Right forelimb (tissue), 1 donor: ENCODE measurements at places on chromosomes 5 and 9.

- DNase-seq, result no peak
Observed at GRCh38 chr5:39759701-39760100, 334.9 kb upstream of the DAB2 start.

DNA sequence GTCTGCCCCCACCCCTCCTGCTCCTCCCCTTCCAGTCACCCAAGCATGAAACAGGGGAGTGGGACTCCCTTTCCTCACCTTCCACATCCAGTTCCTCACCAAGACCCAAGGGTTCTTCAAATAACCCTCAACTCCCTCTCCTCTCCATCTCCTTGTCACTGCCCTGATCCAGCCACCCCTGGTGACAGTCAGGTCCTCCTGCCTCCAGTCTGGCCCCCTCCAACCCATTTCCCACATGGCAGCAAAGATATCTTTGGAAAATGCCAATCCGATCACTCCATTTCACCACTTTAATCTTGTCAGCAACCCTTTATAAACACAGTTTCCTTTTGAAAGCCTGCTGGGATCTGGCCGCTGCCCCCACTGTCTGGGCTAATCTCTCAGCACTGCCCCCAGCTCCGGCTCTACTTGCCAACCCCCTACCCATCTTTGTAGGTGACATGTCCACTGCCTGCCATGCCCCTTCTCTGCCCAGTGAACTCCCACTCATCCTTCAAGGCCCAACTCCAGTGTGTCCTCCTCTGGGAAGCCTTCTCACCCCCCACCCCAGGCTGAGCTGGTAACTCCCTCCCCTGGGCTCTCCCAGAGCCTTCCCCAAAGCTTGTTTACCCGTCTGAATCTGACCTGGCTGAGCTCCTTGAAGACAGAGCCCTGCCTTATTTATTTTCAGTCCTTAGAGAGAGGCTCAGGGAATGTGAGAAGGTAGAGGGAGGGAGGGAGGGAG is 781 bp upstream of the MYOZ3 start:
- DNase-seq, result no peak

DNA sequence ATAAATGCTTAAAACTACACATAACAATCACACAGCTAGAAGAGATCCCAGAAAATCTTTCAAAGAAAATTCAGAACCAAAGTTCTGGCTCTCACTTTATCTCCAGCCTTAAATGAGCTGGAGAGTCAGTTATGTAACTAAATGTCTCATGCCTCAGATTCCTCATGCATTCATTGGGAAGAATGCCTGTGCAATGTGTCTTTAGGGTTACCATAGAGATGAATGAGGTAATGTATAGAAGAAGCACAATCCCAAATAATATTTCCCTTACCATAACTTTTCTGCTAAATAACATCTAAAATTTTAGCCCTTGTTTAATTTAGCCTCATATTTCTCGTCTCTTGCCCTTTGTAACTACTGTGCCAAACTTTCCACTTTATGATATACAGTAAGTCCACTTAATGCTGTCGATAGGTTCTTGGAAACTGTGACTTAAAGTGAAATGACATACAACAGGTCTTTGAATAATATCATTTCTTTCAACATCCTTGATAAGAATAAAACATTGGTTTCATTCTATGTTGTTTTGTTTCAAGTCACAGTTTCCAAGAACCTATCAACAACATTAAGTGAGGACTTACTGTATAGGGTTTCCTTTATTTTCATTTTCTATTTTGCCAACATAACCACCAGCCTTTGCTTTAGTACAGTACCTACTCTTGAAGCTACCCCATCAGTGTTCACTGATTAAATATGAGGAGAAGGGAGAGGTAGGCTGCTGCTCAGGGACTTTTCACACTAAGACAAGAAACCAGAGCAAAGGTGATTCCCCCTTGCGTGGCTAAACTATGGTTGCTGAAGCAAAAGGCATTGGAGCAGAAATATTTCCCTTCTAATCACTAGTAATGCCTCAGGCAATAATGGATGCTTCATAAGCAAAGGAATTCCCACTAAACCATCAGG is 295.7 kb upstream of the PTGER4 start:
- no peak for DNase-seq

DNA sequence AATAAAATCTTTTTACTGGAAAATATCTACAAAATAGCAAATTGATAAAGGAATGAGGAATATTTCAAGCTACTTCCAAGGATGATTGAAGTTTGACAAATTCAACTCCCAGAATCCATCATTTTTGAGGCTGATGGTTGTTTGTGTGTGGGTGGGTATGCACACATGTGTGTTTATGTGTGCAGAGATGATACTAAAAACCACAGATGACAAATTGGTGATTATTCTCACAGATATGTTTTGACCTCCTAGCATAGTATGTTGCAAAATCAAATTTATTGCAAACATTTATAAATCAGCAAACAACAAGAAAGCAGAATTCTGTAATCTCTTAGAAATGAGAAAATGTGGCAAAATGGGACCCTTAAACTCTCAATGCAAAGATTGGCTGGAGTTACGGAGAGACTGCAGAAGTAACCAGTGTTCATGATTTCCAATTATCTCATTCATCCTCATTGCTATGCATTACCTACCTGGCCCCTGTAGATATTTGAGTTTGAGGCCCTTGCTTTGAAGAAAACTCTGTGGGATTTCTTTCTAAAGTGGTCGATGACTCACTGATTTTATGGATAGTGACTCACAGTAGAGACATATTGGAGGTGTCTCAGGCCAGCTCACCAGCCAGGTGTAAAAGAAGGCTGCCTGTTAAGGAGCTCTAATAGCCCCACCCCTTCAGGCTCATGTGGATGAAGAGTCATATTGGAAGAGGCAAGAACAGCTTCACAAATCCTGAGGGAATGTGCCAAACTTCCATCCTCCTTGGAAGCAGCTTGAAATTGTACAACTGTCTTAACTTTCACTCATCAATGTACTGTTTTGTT is 44.6 kb upstream of the TMC1 start:
- DNase-seq, result no peak

GRCh38 chr5:96293966-96294883 is 138.8 kb downstream of the PCSK1 start:
- no peak for DNase-seq
